ENCODE measurements at places on chromosomes 2 and 18.

DNA sequence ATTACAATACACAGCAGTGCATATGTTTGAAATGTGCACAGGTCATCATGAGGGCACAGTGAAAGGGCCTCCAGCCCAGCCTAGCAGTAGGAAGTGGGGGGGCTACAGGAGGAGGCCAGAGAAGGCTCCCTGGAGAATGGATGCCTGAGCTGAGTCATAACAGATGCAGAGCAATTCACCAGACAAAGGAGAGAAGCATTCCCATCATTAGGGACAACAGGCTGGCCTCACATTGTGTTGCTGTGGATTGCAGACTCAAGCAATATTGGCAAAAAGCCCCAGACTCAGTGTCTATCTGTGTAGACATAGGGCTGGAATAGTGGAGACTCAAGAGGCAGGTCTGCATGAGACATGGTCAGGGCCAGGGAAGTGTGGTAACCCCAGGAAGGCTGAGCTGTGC, 329.9 kb downstream of the DLGAP1 start:
- peak; percentile 37 for DNase-seq

DNA sequence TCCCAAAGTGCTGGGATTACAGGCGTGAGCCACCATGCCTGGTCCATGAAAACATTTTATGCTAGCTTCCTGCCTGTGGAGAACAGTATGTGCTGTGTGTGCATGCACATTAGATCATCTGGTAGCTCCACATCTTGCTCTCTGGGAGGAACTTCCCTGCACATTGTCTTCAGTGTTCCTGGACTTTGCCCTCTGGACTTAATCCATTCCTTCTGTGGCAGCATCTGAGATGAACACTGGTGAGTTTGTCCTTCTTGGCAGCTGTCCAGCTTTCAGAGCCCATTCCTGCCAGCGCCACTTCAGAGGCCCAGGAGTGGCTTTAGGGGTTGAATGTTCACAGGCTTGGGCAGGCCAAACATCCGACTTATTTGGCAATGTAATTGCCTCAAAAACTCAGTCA, 65.2 kb downstream of the POU3F3 start:
- DNase-seq = no peak

DNA sequence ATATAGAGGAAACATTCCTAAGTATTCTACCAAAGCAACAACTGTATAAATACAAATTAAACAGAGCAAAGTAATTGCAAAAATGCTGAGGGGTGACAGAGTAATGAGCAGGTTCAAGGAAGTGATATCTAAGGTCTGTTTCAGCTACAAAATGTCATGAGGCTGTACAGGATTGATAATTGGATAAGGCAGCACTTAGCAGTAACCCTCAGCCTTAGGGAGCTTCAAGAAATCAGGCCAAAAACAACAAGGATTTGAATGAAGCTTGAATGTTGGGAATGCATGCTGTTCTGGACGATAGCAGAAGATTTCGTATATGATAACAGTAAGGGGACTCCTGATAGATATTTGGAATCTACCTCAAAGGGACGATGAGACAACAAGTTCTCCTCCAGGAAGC, 142.0 kb upstream of the MMADHC start:
- no peak for DNase-seq

- no peak for DNase-seq
Measured at GRCh38 chr18:34551824-34552223, 158.3 kb upstream of the DTNA start.

- no peak for DNase-seq
Measured at GRCh38 chr2:221602938-221603337, 30.8 kb upstream of the EPHA4 start.

DNA sequence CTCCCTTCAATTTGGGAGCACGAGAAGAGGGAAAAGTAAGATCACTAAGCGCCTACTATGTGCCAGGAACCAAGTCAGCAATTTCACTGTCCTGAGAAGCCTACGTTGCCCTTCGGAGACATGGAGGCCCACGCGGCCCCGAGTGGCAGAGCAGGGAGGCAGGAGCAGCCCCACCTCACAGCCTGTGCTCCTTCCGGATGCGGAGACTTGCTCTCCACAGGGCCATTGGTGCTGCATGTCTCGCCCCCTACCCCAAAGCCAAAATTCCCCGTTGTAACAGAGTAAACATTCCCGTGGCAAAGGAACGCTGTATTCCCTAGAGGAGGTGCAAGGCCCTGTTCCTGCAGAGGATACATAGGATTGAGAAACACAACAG, 4.5 kb downstream of the SLC14A2 start:
- DNase-seq = no peak

DNA sequence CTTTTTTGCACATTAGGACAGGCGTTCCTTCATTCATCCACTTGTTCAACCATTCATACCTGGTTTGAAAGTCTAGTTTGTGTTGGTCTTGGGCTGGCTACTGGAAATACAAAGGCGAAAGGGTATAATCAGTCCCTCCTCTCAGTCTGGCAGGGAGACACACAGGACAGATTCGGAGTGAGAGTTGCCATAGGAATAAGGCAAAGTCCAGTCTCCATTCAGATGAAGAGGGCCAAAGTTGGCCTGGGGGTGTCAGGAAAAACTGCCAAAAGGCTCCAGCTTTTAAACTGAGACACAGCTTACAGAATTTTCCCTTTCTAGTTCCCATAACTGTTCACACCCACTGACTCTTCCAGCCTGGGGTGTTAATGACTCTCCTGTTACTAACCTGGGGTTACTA, 96.3 kb upstream of the AQP4 start:
- DNase-seq = no peak

DNA sequence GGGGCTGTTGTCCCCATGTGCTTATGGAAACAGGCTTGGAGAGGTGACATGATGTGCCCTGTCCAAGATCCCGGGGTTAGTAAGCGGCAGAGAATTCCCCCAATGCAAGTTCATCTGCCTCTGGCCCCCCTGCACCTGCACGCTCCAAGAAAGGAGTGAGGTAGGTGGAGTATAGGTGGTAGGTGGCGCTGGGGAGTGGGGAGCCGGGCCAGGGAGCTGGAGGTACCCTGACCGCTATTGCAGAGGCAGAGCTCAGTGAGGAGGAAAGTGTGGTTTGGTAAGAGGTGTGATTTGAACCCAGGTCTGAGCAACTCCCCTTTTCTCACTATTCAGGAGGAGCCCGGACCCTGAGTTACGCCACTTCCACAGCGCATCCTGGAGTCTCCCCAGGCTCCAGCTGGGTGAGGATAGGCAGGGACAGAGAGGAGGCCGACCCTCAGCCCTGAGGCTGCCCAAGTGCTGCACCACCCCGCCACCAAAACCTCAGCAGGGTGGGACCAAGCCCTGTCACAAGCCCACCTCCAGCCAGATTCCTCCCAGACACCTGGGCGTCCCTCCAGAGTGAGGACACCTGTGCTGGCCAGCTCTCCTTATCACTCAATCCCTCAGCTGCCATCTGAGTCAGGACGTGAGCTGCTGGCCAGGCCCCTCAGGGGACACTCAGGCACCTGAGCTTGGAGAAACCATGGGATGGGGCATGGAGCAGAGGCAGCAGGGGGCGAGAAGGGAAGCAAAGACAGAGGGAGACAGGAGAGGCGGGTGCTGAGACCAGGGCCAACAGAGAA, 5.6 kb downstream of the HAAO start:
- no peak for DNase-seq

DNA sequence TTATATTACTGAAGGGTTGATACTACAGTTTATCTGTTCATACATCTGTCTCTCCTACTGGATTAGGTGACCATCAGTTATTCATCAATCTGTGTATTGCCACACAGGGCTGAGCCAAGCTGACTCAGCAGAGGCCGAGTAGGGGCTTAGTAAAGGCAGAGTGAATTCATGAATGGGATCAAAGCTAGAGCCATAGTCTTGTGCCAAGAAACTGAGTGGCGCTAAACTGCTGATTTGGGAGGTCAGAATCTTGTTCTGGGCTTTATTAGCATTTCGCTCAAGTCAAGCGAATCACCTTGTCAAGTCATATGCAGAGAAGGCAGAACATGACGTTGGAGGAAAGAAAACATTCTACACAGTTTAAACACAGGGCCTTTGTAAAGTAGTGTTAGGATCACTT, 34.1 kb downstream of the SOCS6 start:
- peak; percentile 35 for DNase-seq

DNA sequence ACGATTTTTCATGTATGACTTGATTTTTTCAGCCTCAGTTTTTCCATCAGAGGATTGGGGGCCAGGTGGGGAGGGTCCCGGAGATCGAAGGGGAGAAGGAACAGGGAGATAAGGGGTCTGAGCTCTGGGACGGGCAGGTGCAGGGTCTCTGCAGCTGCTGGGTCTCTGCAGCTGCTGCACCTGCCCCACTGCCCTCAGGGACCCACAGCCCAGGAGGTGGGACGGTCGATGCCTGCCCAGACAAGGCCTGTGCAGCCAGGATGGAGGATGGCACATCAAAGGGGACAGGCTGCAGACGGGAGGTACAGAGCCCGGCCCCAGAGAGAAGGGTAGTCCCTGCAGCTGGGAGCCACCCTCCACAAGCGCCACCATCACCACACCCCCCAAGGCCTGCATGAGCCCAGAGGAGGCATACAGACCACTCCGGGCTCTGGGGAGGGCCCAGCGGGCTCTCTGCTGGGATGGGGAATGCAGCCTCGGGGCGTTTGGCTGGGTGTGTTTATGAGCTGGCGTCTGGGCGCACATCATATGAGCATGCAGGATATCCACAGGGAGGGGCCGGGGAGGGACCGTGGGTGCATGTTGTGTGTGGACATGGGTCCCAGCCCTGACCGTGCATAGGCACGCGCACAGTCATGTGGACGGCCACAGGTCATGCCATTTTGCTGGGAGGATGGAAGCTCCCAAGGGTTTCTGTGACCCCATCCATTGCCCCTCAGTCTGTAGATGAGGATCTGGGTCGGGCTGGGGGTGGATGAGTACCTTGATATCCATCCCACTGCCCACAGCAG, 34.9 kb upstream of the GPC1 start:
- no peak for DNase-seq

GRCh38 chr18:58177004-58177717, 133.1 kb downstream of the NEDD4L start:
- DNase-seq = peak; percentile 94

DNA sequence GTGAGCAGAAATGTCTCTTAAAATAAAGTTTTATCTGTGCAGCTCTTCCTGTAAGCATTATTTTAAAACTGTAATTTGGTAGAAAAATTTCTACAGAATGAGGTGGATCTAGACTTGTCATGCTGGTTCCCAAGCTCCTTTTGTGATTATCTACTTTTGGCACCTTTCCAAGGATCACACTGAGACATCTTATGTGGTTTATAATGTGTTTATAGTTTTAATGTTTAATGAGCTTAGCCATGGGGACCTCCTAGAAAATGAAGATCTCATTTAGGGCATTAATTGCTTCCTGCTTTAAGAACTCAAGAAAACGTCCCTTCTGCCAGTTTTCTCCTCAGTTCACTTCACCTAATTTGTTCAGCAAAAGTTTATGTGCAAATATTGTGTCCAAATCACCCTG, 468.4 kb downstream of the SUCLG1 start:
- no peak for DNase-seq

- no peak for DNase-seq
Measured at GRCh38 chr2:148545390-148546256, 98.9 kb upstream of the EPC2 start.

DNA sequence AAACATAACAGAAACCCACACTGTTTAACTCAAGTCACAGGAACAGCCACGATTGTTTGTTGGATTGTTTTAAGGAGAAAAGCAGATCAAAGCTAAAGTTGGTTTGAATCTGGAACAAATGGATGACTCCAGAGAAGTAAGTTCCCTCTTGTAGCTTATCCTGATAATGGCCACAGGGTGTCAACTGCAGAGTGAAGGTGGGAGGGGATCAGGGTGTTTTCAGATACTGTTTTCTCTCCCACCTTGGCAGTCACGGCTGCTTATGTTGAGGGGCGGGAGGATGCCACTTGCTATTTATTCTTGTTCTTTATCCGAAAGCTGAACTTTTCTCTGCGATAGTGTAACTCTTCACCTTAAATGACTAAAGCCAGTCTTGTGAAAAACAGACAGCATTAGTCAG, 36.5 kb upstream of the INPP4A start:
- DNase-seq = no peak

DNA sequence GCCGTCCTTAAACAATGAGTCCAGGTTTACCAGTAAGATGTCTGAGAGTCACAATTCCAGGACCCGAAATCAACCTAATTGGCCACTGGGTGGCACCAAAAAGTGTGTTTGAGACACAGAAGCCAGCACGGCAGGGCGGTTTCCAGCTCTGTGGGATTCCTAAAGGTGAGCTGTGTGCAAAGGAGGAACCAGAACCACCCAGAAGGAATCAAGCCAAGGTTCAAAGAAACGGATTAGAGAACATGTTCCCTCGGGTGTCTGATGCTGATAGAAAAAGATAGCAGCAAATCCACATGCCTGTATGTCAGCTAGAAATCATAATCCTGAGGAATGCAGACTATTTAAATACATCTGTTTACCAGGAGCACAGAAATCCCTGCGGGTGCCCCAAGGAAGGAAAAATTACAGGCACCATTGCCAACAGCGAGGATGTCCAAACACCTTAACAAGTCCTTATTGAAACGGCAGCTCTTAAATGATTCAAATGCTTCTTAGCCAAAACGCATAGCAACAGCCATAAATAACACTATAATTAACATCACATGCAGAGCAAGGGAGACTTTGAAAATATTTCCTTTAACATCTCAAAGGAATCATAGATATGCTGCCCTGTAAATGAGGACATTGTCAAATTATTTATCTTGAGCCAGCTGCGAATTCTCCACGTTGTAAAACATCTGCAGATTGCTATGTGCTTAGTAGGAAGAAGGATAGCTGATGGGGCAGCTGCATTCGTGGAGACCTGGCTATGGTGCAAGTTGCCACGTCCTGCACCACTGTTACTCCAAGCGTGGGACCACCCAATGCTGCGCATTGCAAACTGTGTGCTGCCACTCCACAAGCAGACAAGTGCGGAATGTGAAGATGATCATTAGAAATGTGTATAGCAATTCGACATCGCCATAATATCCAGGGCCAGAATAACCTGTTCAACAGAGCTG, 318.7 kb upstream of the NCKAP5 start:
- peak; percentile 67 for DNase-seq

DNA sequence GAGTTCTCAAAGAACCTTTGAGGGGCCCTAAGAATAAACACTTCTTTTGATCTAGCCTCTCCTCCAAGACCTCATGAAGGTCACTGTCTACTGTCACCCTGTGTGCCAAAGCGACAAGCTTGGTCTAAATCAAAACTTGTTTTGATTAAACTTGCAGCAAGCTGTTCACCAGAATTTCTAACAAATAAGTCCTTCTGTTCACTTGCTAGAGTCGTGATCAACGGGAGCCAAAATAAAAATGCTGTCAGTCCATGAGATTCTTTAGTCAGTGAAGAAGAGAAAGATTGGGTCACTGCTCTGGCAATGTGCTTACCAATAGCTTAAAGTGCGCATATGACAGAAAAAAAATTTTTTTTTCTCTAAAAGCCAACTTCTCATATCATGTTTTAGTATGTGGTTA, 53.9 kb upstream of the GALNT5 start:
- DNase-seq = no peak

GRCh38 chr2:692767-693166, 15.6 kb upstream of the TMEM18 start:
- no peak for DNase-seq

GRCh38 chr2:113114224-113114945, 13.0 kb upstream of the IL1RN start:
- DNase-seq = no peak

DNA sequence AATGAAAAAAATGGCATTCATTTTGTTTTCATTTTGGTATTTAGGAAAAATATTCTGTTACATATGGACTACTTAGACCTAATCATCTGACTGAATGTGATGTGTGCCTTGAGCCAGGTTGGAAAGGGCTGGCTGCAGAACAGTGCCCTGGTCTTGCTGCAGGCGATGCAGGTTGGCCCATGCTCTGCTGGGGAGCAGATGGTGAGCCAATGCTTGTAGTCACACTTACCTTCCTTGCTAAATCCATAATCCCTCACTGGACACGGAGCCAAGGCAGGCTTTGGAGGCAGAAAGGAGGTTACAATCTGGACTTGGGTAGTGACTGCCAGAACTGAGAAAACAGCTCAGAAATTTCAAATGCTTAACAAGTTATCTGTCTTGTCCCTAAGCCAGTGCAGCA, 228.7 kb downstream of the ARHGAP15 start:
- no peak for DNase-seq
